ENCODE measurements at places on chromosomes 4 and X. TPM values are rescaled to one million over a fixed set of nuclear protein-coding genes. Genes with fewer than 3 reads are reported as not detected.

GRCh38 chr4:88411491-88412096 lies 32.9 kb downstream of the HERC6 start:
- no peak for DNase-seq

Gene CACNA1F
- 0.09 TPM for total RNA-seq

DNA sequence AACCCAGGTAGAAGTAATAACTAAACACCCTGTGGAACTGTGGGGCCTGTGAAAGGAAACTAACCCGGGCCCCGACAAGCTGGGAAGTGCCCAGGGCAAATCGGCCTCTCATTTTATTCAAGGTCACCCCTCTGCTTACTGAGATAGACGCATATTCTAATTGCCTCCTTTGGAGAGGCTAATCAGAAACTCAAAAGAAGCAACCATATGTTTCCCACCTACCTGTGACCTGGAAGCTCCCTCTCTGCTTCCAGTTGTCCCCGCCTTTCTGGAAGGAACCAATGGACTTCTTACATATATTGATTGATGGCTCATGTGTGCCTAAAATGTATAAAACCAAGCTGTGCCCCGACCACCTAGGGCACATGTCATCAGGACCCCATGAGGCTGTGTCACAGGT lies 23.1 kb upstream of the DHRSX start:
- no peak for DNase-seq

GRCh38 chr4:38740303-38740702 lies 42.5 kb downstream of the TLR10 start:
- no peak for DNase-seq

DNA sequence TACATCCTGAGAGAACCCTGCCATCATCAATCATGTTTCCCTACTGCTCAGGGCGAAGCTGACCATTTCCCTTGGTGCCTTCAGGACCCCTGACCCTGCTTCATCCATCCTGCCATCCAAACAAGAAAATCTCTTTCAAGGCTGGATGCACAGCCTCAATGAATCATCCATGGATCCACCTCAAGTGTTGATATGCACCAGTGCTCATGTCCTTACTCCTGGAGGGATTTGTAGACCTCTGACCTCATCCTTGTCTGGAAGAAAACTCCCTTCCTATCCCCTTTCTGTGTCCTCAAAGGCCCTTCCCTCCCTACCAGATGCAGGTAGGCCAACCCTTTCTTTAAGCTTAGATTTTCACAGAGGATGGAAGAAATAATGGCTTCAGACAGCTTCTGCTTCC lies 24.6 kb downstream of the BEX3 start:
- no peak for DNase-seq

DNA sequence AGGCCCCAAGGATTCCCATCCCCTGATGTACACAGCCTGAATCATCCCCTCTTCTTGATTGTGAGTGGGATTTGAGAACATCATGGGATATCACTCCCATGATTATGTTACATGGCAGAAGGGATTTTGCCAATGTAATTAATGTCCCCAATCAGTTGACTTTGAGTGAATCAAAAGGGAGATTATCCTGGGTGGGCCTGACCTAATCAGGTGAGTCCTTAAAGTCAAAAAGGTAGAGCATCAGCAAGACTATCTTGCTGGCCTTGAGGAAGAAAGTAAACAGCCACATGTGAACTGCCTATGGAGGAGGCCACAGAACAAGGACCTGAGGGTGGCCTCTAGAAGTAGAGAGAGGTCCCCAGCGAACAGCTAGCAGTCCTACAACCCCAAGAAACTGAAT lies 203.1 kb upstream of the ATP6AP2 start:
- DNase-seq: no peak

Gene EVC
- total RNA-seq: not detected

DNA sequence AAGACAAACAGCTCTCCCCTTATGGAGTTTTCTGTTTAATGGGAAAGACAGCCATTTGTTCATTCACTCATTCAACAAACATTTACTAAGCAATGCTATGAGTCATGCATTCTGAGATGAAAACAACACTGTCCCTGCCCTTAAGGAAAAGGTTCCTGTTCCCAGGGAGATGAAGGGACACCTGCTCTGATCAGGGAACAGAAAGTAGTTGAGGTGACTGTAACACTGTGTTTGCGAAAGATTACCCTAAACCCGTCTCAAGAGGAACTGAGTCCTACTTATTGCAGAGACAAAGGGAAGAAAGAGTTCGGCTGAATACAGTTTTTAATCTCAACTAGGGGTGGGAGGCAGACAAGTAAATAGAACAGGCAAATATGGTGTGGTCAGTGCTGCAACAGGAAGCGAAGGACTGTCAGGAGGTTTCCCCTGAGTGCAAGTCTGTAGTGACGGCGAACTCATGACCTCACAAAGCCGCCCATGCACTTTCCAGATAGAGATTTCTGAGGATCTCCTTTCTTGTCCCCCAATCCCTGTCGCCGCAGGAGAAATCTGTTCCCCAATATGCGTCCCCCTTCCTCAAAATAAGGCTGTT lies 712 bp downstream of the STX18 start:
- DNase-seq: peak; percentile 24

DNA sequence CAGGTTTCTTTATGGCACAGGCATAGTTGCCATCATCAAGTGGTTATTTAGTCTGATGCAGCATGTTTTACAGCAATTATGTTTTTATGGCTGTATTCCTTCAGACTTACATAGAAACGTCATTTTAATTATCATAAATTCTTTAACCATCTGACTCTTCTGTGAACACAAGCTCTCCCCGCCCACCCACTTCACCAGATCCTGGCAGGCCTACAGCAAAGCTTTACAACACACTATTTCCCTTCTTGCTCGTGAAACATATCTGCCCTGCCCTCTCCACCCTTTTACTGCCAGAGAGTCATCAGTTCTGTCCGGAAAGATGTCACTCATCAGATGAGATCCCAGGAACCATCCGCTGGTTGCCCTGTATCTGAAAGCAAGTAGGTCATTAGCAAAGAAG lies 120.5 kb downstream of the HS6ST2 start:
- DNase-seq: no peak

Gene PGM2
- total RNA-seq: 33.4 TPM

GRCh38 chrX:13376857-13377549 lies 57.1 kb upstream of the ATXN3L start:
- no peak for DNase-seq

DNA sequence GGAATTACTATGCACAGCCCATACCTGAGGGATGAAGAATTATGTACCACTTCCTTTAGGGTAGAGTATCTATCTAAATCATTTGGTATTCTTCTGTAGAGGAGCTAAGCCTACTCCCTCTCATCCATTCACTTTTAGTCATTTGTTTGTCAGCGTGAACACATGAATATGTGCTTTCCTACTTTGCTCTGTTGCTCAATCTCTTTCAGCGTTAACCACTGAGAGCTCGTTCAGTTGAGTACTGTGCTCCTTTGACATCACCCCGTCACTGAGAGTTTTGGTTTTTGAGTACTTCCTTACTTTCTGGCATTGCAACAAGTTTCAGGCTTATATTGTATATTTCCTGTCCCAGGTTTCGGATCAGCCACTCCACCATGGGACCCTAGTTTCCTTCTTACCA lies 700.6 kb downstream of the NLGN4X start:
- no peak for DNase-seq

DNA sequence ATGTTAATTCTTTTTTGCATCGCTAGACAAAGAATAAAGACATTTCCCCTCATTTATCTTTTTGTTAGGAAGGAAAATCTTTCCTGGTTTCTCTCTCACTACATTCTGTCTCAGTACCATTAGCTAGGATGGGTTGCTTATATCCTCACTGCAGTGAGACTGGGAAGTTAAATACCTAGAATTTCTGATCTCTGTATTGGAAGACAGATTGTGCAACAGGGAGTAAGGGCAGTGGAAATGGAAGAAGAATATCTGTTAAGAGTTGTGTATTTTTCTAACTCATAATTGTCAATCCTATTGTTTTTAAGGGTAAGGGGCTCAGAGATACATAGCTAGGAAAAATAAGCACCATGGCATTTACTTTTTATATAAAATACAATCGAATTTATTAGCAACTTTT lies 19.6 kb downstream of the PTPN13 start:
- DNase-seq: no peak

- DNase-seq: no peak
Measured at GRCh38 chr4:79445371-79445781, 37.3 kb upstream of the GK2 start.

Gene YY2
- 3.9 TPM for total RNA-seq

- DNase-seq: no peak
Measured at GRCh38 chr4:75710246-75710645, 14.1 kb upstream of the USO1 start.

GRCh38 chr4:107778784-107779530 lies 45.8 kb upstream of the SGMS2 start:
- DNase-seq: no peak

DNA sequence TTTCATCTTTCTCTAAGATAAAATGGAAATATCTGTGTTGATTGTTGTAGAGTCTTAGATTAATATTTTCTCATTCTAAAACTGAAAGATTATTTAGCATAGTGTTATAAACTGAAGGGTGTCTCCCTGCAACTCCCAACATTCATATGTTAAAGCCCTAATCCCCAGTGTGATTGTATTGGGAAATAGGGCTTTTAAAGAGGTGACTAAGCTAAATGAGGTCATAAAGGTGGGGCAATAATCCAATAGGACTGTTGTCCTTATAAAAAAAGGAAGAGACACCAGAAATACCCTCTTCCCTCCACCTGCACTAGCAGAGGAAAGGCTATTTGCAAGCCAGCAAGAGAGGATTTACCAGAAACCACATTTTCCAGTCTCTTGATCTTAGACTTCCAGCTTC lies 1626.4 kb downstream of the C4orf33 start:
- no peak for DNase-seq

GRCh38 chrX:8273451-8273895 lies 102.4 kb upstream of the VCX2 start:
- no peak for DNase-seq

DNA sequence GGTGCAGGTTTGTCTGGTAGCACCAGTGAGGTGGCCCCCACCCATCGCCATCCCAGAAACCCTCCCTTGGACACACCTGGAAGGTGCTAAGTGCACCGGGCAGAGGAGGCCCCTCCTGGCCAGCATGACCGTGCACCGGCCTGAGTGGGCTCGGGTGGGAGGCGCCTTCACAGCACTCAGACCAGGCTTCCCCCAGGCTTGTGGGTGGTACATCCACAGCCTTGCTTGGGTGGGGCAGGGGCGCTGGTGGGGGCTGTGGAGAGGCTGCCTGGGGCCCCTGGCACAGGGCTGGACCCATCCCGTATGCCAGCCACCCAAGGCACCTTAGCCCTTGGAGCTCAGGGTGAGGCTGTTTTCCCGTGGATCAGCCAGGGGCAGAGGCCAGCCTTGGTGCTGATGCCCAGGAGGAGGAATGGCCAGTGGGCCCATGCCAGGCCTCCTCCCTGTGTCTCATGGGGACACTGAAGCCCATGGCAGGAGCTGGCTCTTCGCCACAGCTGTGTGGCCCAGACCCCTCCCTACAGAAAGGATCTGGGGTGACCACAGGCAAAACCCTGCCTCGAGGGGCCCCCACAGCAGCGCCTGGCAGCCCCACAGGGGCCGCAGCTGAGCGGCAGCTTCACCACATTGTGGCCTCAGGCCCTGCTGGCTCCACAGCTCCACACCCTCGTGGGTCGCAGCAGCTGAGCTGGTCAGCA lies 21.4 kb downstream of the NKX1-1 start:
- DNase-seq: no peak

Gene MAGEA9B
- not detected for total RNA-seq

Gene TLR2
- total RNA-seq: 7.8 TPM

DNA sequence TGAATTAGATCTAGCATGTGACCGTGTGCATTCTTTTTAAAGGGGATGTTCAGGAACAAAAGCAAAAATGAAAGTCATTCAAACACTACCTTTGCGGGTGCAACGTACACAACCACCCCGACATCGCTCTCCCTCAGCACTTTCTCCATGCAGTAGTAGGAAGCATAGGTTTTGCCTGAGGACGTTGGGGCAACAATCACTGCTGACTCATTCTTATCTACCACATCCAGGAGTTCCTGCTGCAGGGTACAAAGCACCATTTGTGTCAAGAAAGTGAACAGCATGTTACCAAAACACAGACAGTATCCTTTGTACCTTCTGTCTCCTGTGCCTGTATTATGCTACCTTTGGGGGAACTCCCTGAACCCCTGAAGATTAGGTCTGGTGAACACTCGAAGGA lies 58.6 kb downstream of the DDX60L start:
- no peak for DNase-seq

Gene GRIA2
- not detected for total RNA-seq

DNA sequence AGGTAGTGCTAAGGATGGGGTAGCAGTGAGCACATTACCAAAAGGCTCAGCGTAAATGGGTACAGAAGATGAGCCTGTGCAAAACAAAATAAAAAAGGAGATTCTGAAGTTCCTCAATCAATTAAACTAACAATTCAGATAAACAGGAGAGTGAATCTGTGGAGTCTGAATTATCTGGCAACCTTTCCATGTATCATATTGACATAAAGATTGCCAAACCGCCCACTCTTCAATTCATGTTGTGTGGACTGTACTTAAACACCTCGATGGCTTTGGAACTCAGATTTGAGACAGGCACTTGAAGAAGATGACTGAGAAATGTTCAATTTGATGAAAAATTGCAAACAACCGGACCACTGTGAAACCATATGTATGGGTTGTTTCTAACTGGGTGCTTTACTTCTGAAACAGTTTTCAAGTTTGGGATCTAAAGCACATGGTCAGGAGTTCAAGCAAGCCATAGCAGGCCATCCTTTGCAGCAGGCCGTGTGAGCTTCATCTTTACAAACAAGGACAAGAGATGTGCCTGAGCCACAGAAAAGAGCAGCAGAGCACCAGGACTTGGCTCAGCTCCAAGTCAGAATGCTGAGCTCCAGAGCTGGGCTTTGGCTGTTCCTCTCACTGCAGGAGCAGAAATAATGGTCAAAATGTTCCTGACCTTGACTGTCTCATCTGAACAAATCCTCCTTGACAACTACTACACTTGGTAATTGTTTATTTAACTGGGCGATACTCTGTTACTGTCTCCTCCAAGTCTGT lies 108.1 kb downstream of the MGST2 start:
- no peak for DNase-seq

DNA sequence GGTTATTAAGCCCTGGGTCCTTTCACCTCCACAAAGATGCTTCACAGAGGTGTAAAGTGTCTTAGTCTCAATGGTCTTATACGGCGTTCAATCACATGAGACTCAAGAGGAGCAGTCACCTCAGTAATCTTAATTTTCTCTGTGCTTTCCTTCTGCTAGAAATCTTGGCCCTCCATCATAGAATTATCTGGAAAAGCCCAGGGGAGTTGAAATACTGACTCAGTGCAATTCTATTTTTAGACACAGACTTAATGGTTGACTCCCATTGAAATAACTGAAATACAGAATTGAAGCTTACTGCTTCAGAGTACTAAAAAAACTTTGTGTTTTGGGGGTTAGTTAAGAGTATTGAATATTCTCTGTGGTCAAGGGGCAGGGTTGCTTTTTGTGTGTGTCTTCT lies 94.5 kb upstream of the IL15 start:
- no peak for DNase-seq

DNA sequence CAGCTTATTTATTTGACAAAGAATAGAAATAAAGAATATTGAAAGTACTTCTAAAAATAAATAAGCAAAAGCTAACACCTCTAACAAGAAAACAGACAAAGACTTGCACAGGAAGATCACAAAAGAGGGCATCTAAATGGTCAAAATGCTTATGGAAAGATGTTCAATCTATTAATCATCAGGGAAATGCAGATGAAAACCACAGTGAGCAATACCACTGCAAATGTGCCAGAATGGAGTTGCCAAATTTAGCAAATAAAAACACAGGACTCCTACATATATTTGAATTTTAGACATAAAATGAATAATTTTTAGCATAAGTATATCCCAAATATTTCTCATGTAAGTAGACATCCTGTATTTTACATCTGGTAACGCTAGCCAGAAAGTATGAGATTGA lies 56.1 kb upstream of the HPGD start:
- DNase-seq: no peak

- no peak for DNase-seq
Measured at GRCh38 chr4:121140716-121141460, 23.2 kb downstream of the TNIP3 start.
